Purkinje cell (primary cell): ENCODE measurements at places on chromosomes 7 and 10. TPM values are rescaled to one million over a fixed set of nuclear protein-coding genes. Genes with fewer than 3 reads are reported as not detected.

TFEC gene
- not detected in 2 replicates for polyA plus RNA-seq

PITX3 gene
- 0.28 TPM in 1 of 2 replicates, not detected in the other for polyA plus RNA-seq

DNAJC9 gene
- 7.5 and 8.6 TPM in 2 replicates for polyA plus RNA-seq

OPN1SW gene
- 0.97 and 2.2 TPM in 2 replicates for polyA plus RNA-seq

ANKRD61 gene
- polyA plus RNA-seq: not detected in 2 replicates

RSPH10B gene
- polyA plus RNA-seq: 0.22 TPM in 1 of 2 replicates, not detected in the other

TEX36 gene
- not detected in 2 replicates for polyA plus RNA-seq

SORCS1 gene
- 1.9 TPM in 1 of 2 replicates, not detected in the other for polyA plus RNA-seq

NCF1 gene
- polyA plus RNA-seq: not detected in 2 replicates
